ENCODE measurements at places on chromosomes 7 and 10.

- no peak for DNase-seq
Observed at GRCh38 chr10:50622706-50623662, 772 bp downstream of the SGMS1 start.

DNA sequence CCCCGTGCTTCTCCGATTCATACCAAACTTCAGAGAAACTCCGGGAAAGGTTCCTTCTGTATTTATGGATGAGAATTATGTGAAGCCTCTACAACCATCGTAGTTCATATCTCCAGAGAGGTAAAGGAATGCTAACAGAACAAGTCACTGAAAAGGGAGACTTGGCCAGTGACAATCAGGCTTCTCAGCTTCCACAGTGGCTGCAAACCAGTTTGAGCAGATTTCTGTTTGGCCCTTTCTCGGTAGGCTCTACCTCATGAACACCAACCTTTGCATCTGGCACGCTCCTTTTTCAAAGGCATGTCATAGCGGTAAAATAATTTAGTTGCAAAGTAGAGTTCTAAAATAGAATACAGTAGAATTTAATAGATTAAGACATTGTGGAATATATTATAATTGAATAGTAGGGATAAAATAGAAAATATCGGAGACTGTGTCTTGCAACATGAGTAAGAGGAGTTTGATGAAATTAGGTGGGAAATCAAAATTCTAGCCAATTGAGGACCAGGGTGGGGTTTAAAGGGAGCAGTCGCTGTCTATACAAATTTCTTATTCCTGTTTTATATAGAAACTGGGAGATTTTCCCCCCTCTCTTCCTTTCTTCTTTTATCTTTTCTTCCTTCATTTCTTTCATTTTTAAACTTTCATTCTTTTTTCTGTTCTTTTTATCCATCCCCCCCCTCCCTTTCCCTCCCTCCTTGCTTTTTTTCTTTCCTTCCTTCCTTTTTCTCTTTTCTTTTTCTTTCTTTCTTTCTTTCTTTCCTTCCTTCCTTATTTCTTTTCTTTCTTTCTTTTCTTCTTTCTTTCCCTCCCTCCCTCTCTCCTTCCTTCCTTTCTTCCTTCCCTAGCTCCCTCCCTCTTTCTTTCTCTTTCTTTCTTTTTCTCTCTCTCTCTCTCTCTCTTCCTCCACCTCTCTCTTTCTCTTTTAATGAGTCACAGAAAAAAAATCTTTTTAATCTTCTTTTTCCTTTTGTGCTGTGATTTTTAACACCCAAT is 161.5 kb upstream of the KLF6 start:
- no peak for DNase-seq

GRCh38 chr7:78510580-78511188 is 712.1 kb downstream of the PHTF2 start:
- DNase-seq, result peak; percentile 24

DNA sequence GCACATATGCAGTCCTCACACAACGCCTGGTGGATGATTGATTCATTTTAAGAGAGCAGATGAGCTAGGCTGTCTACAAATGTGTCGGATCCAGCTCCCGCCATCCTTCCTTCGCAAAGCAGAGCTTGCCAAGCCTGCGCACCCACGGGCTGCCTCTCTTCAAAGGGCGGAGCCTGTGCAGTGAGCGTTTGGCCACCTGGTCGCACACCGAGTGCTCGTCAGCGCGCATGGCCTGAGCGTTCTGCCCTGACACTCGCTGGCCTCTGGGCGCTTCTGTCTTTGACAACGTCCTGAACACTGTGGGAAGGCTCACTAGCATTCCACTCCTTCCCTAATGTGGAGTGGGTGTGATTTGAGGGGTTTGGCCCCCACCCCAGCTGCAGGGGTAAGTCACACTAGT is 47.1 kb upstream of the TMEM72 start:
- no peak for DNase-seq

- no peak for DNase-seq
Observed at GRCh38 chr7:153190452-153190851, 430.9 kb downstream of the ACTR3B start.

GRCh38 chr10:48467669-48468068 is 137.2 kb downstream of the ARHGAP22 start:
- no peak for DNase-seq

DNA sequence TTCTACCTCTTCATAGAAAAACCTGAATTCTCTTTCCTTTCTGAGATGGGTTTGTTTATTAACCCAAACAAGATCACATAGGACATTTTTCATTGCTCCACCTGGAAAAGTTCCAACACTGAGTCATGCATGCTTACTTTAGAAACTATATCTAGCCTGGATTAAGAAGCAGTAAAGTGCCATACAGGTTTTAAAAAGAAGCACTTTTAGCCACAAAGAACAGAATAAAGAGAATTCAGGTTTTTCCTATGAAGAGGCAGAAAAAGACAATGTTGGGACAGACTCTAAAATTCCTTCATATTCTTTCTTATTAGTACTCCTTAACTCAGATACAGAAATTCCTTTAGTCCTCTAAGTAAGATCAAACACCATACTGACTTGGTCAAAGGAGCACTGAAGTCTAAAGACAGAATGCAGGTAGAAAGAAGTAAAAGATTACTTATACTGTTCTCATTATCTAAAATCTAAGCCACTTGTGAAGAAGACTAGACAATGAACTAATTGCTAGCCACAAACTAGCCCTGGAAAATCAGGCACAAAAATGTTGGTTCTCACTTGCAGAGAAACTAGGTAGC is 241.3 kb downstream of the ANK3 start:
- DNase-seq, result peak; percentile 7

Data from hematopoietic multipotent progenitor cell (in vitro differentiated cells).